ENCODE measurements at places on chromosomes 7 and 10.

- no peak for DNase-seq
Measured at GRCh38 chr10:16652154-16652553, 130.5 kb upstream of the C1QL3 start.

DNA sequence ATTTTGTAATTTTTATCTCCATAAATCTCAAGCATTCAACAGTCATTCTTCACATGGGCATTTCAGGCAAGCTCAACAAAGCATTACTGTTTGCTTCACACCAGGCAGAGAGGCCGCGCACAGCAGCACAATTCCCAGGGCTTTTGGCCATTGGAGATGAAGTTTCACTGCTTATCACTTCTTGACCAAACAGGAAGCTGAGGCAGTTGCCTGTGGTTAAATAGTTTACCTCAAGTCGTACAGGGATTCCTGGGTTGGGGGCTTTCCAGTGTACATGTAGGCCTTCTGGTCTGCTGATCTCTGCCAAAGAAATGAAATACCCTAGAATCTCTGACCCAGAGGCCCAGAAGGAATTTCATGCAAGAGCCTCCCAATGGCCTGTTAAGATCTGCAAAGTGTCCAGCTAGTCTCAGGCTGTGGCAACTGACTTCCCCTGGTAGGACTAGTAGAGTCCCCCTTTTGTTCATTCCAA is 11.2 kb upstream of the PRDX3 start:
- no peak for DNase-seq

GRCh38 chr10:2936816-2937215 is 130.5 kb upstream of the PFKP start:
- DNase-seq = no peak

- DNase-seq = no peak
Measured at GRCh38 chr10:8640301-8640700, 585.8 kb downstream of the GATA3 start.

GRCh38 chr10:34305189-34305588 is 509.9 kb downstream of the PARD3 start:
- DNase-seq = no peak

DNA sequence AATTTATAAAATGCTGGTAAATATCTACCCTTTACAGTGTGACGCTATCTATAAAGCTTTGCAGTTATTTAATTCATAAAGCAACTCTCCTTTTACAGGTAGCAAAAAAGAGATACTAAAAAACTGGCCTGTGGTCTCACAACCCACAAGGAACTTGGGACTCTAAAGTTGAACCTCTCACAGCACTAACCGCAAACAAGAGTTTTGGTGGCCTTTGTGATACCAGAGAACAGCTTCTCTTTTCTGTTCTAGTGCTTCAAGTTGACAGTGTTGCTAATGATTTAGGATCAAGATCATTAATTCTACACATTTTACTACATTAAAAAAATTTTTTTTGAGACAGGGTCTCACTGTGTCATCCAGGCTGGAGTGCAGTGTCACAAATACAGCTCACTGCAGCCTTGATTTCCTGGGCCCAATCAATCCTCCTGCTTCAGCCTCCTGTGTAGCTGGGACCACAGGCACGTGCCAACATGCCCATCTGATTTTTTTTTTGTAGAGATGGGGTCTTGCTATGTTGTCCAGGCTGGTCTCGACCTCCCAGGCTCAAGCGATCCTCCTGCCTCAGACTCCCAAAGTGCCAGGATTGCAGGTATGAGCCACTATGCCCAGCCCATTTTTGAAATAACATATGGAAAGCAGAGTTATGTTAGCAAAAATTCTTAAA is 56.0 kb upstream of the ST8SIA6 start:
- DNase-seq = no peak

DNA sequence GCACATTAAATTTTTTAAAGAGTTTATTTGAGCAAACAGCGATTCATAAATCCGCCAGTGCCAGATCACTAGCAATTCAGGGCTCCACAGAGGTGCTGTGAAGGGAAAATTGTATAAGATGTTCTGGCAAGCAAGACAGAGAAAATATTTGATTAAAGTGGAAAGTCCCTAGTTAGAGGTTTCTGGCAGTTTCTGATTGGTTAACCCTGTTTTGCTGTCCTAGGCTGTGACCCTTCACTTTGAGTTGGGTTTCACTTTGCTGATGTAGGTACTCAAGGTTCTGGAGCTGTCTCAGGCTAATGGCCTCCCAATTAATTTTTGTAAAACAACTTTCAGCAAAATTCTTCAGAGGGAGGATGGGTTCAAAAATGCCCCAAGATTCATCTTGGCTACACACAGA is 79.4 kb upstream of the NXPH1 start:
- DNase-seq = no peak

GRCh38 chr7:95863-96260 is 96.5 kb upstream of the FAM20C start:
- DNase-seq = no peak

DNA sequence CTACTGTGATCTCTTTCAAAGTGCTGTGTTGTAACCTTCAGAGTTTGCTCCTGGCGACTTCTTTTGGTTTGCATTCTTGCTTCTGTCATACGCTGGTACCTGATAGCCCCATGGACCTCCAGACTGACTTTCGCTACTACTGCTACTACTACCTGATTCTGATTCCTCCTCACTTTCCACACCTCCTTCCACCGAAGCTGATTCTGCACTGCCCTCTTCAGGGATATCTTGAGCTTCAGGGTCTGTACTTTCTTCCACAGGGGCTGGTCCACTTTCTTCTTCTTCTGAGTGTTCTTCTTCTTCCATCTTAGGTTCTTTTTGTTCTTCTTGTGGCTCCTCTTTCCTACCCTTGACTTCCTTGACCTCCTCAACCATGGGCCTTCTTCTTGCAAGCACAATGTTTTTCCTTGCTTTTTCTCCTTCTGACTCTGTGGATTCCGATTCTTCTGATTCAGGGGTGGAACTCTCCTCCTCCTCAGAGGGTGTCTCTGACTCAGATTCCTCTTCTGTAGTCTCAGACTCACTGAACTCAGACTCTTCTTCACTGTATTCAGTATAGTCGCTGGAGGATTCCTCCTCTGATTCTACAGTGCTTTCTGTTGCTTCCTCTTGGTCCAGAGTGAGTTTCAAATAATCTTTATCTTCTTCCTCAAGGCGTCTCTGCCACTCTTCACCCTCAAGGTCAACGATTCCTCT is 992.2 kb downstream of the PCDH15 start:
- DNase-seq = no peak

DNA sequence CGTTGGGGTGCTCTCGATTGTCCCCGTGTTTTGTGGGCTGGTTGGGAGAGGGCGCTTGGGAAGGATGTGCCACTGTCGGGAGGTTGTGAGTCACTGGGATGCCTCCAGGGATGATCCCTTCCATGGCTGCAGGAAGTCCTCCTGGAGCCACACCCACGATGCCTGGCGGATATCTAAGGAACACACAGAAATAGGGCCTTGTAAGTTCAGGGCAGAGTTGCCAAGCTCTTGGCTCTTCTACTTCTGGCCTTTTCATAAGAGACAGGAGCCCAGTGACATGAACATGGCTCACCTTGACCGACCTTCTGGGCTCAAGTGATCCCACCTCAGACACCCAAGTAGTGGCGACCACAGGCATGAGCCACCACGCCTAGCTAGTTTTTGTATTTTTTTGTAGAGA is 47.6 kb downstream of the ZRANB1 start:
- no peak for DNase-seq
